Activated T-helper 17 cell treated with anti-CD3 and anti-CD28 coated beads, Interleukin-2, amount 50 U/mL, for 72 hours (primary cell): ENCODE measurements at places on chromosomes 5 and 9.
A peak's percentile ranks its signal among the peaks of the same experiment; 100 is the strongest.

DNA sequence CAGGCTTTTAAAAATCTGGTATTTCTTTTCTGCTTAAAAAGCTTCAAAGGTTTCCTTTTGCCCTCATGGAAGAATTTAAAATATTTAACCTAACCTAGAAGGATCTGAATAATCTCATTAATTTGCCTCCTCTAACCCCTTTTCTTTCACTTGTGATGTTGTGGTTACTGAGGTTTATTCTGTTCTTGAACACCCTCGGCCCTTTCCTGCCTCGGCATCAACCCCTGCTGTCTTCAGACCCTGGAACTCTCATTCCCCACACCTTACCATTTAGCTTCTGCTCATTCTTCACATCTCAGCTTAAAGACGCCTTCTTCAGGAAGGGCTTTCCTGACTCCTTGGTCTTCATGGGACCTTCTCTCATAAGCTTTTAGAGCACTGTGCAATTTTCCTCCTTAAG lies 131.4 kb upstream of the MAN2A1 start:
- ATAC-seq = no peak

DNA sequence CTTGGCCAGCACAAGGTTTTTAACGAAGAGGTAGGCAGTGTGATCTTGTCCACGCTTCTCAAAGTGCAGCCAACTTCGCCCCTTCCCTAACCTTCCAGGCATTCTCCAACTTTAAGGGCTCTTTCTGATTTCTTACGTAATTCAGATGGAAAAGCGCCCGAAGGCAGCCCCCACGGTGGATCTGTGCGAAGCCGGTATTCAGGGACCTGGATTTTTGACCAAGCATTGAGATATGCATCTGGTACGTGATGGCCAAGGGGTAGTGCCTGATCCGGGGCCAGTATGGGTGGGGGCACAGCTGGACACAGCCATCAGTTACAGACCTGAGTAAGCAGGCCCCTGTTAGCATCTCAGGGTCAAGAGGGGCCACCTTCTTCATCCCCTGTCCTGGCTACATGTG lies 80.0 kb downstream of the AMBP start:
- ATAC-seq = no peak

- ATAC-seq = no peak
Measured at GRCh38 chr5:141439411-141440141, 9.3 kb downstream of the PCDHGA12 start.

DNA sequence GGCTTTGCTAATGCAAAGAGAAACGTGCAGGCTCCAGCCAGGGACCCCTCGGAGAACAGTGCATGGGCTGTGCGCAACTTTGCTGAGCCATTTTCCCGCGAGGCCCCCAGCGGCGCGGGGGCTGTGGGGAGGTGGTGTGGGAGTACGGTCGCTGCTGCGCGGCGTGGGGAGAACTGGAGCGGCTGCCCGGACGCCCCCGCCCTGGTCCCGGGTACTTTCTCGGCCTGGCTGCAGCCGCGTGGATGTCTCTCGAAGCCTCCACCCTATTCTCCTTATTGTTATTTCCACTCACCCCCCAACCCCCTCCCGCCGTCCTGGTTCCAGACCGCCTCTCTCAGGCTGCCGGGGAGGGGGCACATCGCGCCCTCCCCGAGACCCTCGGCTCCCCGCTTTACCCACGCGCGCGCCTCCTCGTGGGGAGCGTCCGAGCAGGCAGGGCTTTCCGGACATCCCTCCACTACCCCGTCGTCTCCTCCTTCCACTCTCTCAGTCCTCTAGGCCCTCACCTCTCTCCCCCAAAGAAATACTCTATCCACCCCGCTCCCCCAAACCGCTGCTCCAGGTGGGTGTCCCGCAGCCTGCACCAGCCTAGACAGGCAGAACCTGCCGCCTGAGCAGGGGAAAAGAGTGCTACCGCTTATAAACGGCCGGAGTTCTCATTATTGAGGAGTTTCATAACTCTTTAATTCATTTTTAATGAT lies 68.6 kb upstream of the TBCA start:
- no peak for ATAC-seq

- ATAC-seq = no peak
Measured at GRCh38 chr9:112341730-112342129, 8.3 kb upstream of the PTBP3 start.

GRCh38 chr9:129930743-129931142 lies 95.5 kb downstream of the USP20 start:
- ATAC-seq = no peak

DNA sequence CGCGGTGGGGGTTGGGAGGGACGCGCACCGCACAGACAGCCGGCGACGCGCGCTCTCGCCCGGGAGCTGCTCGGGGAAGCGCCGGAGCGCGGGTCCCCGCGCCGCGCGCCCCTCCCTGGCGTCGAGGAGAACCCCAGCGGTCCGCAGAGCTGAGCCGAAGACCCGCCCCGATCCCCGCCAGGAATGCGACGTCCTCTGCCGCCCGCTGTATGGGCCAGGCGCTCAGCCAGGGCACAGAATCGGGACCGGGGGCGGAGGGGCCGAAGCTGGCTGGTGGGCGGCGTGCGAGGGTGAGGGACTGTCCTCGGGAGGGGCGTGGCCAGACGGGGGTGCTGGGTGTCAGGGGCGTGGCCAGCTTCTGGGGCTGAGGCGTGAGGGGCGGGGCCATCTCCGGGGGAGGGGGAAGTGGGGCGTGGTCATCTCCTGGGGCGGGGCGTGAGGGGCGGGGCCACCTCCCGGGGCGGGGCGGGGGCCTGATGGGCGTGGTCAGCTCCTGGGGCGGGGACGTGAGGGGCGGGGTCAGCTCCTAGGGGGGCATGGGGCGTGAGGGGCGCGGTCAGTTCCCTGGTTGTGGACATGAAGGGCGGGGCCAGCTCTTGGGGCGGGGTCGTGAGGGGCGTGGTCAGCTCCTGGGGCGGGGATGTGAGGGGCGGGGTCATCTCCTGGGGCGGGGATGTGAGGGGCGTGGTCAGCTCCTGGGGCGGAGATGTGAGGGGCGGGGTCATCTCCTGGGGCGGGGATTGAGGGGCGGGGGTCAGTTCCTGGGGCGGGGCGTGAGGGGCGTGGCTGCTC lies 965 bp downstream of the PTGDS start:
- peak; percentile 24 for ATAC-seq
